ENCODE measurements at places on chromosomes 12 and 14.

- no peak for DNase-seq
These were observed 501.2 kb downstream of the PCNX1 start for GRCh38 chr14:71408362-71409030.

- DNase-seq, result no peak
These were observed 23.3 kb downstream of the RNF34 start for GRCh38 chr12:121423253-121423652.

GRCh38 chr12:124561231-124561630, 6.2 kb downstream of the NCOR2 start:
- DNase-seq, result no peak

- no peak for DNase-seq
These were observed 9.9 kb downstream of the GPHB5 start for GRCh38 chr14:63308723-63309317.

GRCh38 chr14:50871914-50872732, at the start of gene ABHD12B:
TSS of gene ABHD12B (plus strand) at chr14:50872053. CDS start at chr14:50872175, 122 bp downstream.
- no peak for DNase-seq

DNA sequence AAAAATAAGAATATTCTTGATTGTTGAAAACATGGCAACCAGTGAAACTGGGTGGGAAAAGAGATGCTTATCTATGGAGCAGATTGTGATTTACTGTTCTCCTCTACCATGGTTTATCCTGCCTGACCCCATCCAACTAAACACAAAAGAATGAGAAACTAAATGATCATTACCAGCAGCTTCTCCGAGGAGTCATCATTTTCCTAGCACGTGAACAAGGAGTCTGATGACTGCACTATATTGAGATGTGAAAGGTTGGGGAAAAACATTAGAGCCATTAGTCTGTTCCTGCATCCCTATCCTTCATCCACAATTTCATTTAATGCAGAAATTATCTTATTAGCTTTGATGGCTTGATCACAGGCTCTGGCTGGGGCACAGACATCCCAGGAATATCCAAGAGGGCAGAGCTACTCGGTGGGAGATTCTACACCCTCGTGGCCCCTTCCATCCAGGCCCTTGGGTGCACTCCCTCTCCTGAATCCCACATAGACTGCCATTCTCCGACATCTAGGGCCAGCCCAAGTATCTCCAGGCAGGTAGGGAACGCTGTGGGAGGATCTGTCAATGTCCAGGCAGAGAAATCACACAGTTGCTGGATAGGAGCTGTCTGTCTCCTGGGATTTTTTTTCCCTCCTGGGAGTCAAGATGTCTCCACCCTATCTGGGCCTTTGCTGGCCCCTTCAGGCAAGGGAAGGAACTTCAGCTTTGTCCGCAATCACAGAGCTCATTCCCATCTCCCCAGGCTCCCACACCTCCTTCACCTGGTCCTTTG, 43.3 kb upstream of the DHRS4 start:
- no peak for DNase-seq

DNA sequence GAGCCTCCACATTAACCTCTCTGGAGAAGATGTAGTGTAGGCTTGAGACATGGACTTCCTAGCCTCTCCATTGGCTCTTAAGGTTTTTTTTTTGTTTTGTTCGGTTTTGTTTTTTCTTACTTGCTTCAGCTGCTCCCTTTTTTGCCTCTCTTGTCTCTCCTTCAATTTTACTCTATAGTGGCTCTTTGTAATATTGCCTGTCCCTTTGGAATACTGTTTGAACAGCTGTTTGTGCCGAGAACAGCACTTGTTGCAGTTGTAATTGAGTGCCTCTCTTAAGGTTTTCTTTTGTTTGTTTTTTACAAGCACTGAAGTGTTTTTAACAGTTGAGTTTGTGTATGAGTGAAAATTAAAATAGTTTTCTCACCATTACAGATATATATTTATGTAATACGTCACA, 567.7 kb downstream of the LRFN5 start:
- DNase-seq, result no peak

DNA sequence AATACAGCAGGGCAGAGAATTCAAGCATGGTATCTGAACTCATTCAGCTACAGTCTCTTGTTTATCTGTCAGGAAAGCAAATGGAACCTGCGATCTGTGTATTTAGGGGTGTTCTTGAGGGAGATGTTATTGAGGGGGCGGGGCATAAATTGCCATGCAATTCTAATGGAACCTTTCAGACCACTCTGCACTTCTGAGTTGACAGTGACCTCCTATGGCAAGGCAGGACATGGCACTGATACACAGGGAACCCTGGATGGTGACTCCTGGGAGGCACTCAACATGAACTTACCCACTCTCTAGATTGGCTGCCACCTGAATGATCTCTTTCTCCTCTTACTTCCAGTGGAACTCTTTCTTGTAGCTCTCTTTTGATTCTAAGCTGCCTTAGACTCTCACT, 787.3 kb downstream of the VRK1 start:
- DNase-seq, result no peak

GRCh38 chr12:85461127-85461526, 181.1 kb downstream of the ALX1 start:
- DNase-seq, result no peak

DNA sequence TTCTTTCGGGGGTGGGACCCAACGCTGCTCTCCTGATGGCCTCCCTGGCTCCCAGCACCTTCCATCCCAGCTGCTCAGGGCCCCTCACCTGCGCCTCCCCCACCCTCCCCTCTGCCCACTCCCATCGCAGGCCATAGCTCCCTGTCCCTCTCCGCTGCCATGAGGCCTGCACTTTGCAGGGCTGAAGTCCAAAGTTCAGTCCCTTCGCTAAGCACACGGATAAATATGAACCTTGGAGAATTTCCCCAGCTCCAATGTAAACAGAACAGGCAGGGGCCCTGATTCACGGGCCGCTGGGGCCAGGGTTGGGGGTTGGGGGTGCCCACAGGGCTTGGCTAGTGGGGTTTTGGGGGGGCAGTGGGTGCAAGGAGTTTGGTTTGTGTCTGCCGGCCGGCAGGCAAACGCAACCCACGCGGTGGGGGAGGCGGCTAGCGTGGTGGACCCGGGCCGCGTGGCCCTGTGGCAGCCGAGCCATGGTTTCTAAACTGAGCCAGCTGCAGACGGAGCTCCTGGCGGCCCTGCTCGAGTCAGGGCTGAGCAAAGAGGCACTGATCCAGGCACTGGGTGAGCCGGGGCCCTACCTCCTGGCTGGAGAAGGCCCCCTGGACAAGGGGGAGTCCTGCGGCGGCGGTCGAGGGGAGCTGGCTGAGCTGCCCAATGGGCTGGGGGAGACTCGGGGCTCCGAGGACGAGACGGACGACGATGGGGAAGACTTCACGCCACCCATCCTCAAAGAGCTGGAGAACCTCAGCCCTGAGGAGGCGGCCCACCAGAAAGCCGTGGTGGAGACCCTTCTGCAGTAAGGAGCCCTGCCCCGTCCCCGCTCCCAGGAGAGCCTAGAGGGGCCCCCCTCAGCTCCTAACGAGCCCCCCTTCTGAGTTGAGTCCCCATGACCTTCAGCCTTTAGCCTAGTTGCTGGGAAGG, at the start of gene HNF1A:
Gene HNF1A, plus strand, starts transcription at position 248 of the 924 bp plus-strand sequence. Its CDS starts 226 bp downstream, at position 474.
- no peak for DNase-seq
